ENCODE measurements at places on chromosomes 2 and 18.

GRCh38 chr2:109336296-109336695, 207.3 kb downstream of the SH3RF3 start:
- no peak for DNase-seq

DNA sequence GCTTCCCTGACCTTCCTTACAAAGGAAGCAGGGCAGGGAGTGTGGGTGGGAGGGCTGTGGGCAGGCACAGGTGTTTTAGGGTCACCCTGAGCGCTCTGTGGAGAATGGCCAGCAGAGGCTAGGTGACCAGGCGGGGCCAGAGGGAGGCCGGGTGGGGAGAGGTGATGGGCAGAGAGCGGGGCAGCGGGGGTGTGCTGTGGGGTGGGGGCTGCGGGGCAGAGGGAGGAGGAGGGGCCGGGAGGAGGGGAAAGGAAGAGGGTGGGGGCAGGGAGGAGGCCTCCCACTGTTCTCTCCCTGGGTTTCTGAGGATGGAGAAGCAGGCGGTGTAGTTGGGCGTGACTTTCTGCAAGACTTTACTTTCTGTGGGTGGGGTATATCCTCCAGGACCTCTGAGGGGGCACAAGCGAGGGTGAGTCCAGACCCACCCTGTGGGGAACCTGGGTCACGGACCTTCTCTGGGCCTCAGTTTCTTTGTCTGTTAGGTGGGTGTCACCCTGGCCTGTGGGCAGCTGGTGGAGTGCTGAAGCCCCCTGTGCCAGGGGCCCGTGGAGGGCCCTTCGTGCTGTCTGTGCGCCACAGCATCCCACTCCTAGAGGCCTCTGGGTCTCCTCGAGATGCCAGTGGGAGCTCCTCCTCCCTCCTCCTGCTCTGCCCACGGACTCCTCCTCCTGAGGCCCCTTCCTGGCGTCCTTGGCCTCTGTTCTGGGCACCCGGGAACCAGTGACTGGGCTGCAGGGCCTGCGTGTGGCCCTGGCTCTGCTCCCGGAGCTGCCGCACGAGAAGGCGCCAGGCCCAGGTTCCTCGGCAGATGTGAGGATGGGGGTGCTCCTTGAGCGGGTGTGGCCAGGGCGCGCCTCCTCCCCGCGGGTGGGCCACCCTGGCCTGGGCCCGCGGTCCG, 6.3 kb upstream of the NEU4 start:
- no peak for DNase-seq

DNA sequence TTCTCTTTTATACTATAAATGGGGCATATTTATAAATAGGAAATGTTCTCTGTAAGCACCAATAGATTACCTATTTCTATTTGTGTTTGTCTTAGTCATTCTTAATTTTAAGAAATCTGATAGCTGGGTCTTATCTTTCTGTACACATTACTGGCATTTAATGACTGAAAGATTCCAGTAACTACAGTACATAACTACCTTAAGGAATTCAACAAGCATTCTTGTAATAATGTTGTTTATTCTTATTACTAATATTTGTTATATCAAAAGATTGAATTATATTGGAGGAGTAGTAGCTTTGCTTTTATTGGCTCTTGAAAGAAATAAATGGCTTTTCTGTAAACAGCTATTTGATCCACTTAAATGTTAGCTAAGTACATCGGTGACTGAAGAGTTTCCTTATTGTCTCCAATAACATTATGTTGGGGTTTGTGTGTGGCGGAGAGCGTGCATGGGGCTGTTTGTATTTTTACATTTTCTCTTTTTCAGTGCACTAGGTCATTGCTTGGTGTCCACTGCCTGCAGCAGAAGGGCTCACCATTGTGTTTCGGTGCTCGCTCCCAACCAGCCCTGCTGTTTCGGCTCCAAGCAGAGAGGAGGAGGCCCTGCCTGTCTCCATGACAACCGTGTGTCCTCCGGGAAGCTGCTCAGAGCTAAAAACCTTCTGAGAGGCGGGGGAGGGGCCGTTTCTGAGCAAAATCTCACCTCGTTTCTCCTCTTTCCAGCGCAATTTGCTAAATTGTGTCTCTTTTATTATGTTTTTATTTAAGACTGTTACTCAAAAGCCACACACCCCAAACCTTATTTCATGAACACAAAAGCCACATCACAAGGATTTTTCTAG, 112.5 kb upstream of the SLC38A11 start:
- DNase-seq = peak; percentile 82

- DNase-seq = no peak
Observed at GRCh38 chr2:101782427-101782792, 84.9 kb downstream of the MAP4K4 start.

- no peak for DNase-seq
Observed at GRCh38 chr2:169073963-169074751, 4.8 kb downstream of the DHRS9 start.

GRCh38 chr18:45133276-45133675, 452.6 kb downstream of the SETBP1 start:
- DNase-seq = no peak

DNA sequence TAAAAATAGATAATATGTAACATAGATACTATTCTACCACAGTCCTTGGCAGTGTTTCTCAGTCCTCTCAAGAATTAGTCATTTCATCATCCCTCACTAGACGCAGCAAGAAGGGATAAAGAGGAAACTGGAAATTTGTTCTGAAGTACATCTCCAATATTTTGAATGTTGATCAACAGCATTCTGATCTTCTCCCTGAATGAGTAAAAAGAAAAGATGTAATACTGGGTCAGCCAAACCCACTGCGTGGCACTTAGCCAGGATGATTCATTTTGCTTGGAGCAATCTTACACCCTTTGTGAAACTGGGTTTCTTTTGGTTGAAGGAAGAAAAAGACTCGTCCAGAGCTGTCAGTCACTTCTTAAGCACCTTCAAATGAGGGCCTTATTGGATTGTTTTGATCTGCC, 54.1 kb downstream of the TAF1B start:
- peak; percentile 11 for DNase-seq

DNA sequence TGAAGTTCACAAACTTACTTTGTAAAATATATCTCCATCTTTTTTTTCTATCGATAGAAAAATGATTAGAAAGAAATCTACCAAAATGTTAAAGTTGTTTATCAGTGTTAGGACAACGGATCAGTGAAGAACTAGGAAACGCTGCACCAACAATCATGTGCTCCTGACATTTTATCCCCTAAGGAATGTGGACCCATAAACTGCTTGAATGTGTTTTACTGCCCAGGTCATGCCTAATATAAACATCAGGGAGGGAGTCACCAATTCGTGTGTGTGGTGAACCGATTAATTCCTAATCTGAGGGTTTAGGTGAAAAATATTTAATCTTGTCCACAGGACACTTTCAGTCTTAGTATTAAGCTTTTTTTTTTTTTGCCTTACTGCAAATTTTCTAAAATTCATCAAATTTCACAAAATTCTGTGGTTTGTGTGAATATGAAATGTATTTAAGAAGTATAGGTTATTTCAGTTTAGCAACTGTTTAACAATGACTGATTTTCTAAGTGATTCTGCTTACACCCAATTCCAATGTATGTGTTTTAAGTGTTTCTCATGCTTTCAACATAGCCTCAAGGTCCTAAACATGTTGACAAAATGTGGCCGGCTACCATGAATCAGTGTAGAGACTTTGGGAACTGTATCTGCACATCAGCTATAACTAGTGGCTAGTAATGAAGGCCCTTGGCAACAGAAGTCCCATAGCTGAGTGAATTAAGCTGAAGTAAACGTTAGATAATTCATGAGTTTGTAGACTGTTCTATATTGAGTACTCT, 11.1 kb upstream of the KIDINS220 start:
- DNase-seq = no peak

DNA sequence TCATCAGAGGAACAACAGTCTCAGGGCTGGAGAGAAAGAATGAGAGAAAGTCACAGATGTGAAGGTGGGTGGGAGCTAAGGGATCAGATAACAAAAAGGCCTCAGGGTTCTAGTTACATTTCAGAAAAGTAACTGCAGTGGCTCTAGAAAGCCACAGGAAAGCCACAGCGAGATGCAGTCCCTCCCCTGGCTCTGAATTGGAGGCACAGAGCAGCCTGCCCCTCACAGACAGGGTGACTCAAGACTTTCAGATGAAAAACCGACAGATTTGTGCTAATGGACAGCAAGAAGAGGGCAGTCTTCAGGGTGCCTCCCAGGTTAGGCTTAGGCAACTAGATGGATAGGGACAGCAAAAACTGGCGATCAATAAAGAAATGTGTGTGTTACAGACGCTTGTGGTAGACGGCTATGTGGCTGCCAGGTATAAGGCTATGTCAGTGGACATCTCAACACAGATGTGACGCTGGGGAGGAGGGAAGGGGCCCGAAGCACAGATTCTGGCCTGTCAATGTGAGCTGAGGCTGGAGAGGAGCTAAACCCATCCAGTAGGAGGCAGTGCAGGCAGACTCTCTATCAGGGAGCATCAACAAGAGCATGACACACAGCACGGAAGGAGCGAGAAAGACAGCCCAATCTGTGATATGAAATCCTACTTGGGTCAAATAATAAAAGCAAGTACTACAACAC, 26.2 kb downstream of the UNC50 start:
- no peak for DNase-seq

DNA sequence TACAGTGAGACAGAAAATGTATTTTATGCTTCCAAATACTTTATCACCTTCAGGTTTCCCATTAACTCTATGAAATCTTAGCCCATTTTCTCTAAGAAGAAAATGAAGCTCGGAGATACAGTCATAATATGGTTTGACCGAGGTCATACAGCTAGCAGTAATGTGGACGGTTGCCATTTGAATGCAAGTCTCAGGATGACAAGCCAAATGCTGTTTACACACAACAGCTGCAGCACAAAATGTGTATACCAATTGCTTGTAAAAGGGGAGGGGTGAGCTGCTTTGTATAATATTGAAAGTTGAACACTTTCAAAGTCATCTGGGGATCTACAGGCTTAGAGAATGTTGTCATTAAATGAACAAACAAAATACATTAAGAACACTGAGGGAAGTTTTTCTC, 93.8 kb upstream of the FSIP2 start:
- no peak for DNase-seq

GRCh38 chr2:25000036-25000435, 28.3 kb upstream of the DNAJC27 start:
- no peak for DNase-seq

- DNase-seq = no peak
Observed at GRCh38 chr18:79903787-79904356, 47.6 kb downstream of the SLC66A2 start.

- no peak for DNase-seq
Observed at GRCh38 chr2:231573096-231573495, 19.6 kb upstream of the TEX44 start.

DNA sequence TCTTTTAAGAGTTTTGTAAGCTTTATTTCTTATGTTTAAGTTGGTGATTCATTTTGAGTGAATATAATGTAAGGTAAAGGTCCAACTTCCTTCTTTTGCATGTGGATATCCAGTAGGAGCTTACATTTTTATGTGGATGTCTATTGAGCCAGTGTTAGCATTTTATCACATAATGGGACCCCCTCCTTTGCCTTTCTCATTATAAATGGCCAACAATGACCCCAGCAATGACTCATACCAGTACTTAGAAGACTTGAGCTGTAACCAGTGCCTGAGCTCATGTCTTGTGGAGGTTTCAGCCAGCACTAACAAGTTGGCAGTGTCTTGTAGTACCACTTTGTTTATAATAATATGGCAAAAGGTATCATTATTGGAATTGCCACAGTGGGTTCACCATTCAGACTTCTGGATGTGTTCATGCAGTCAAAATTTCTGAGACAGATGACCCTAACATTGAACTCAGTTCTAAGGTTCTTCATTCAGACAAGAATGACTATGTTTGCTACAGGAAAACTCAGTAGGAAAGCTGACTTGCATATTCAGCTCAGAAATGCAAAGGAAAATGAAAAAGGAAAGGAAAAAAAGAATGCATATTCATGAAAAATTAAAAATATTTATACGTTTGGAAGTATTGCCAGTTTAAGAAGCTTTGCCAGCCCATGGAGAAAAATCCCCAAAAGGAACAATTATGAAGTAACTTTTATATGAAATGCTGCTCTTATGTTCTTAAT, 41.0 kb downstream of the CDKL4 start:
- DNase-seq = no peak

DNA sequence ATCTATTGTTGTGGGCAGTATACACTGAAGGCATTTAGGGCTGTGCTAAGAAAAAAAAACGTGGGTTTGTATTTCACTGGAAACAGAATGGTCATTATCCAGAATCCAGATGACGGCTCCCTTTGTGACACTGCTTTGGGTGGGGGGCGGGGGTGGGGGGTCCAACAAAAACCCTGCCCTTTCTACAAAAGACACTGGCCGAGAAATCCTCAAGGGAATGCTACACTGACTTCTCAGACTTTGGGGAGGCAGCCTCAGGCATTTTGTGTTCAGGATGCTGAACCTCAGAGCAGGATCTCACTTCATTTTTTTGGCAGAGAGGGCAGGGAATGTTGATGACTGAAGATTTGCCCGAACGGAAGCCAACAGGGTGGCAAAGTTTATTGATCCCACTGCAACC, 417.1 kb downstream of the HRH4 start:
- no peak for DNase-seq

GRCh38 chr18:9736286-9736835, 28.3 kb downstream of the RAB31 start:
- no peak for DNase-seq

DNA sequence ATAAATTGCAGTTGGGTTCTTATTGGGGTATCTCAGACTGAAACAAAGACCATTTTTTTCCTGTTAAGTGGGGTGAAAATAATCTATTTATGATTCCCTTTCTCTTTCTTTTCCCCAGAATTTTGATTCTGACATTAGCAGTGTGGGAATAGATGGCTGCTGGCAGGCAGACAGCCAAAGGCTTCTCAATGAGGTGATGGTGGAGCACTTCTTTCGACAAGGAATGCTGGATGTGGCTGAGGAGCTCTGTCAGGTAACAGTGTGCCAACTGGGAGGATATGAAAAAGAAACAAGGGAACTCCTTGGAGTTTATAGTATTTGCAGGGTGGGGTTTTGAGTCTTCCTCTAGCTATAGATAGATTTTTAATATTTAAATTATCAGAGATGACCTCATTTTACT, 31.7 kb downstream of the RMND5A start:
- no peak for DNase-seq

GRCh38 chr2:28809927-28810326, 707 bp upstream of the SPDYA start:
- DNase-seq = no peak

GRCh38 chr2:65514555-65515195, 82.3 kb upstream of the SPRED2 start:
- DNase-seq = no peak

GRCh38 chr2:135893374-135893794, 17.1 kb upstream of the MCM6 start:
- DNase-seq = no peak

- DNase-seq = no peak
Observed at GRCh38 chr18:28736223-28736622, 559.3 kb upstream of the CDH2 start.

DNA sequence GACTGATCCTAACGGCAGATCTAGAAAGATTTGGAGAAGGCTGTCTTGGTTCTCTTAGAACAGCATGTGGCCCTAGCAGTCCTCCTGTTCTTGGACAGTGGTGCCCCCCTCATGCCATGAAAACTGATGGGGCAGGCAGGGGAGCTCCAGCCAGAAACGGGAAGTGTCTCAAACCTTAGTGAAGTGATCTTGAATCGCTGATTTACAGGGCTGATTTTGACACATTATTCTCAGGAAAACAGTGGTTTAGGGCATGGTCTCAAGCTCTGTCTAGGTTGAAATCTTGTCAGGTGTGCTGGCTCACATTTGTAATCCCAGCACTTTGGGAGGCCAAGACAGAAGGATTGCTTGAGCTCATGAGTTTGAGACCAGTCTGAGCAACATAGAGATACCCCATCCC, 37.8 kb downstream of the SRSF7 start:
- no peak for DNase-seq

All from putamen (tissue), 1 donor.